ENCODE measurements at places on chromosomes 12 and 14.

GRCh38 chr12:100371146-100371545 is 14.3 kb downstream of the SLC17A8 start:
- DNase-seq, result no peak

DNA sequence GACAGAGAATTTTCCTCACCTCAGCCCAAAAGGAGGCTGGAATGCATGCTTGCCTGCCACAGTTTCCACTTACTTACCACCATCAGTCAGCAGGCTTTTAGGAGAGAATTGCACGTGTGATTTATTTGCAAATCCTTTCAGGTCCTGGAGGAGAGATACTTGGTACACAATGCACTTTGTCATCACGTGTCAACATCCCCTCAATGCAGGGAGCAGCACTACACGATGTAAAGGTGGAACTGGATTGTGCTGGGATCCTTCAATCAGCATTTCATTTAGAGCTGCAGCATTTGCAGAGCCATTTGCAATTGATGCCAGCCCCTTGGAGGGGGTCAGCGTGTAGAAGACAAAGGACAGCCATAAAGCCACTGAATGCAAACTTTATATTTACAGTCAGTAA is 218.1 kb downstream of the GLT1D1 start:
- no peak for DNase-seq

- no peak for DNase-seq
Measured at GRCh38 chr12:17975239-17975638, 114.8 kb downstream of the RERGL start.

DNA sequence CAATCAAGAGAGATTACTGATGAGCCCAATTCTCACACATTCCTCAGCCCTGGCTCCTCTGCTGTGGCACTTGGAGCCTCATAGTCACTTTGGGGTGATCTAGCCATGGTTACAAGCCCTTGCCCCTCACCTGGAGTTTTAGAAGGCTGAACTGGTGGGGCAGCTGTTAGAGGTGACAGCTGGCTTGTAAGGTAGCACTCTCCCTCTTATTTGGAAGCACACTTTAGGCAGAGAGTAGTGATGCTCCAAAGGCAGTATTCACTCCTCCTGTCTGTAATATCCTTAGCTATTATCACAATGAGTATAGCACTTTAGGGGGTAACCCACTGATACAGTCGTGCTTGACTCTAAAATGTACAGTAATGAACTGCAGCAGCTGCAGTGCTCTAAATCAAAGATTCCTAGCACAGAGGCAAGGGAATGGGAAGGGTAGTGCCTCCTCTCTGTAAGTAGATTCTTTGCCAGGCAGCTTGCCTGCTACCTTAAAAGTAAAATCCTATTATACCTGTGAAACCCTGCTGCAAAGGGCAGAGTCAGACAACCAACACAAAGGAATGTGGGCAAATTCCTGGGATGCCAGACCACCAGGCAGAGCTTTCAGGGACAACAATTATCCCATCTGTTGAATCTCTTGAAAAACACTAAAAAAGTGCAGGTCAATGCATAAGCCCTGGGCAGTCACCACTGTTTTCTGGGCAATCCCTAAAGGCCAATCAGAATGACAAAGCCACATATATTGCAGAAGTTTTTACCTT is 336.3 kb downstream of the NOVA1 start:
- no peak for DNase-seq

DNA sequence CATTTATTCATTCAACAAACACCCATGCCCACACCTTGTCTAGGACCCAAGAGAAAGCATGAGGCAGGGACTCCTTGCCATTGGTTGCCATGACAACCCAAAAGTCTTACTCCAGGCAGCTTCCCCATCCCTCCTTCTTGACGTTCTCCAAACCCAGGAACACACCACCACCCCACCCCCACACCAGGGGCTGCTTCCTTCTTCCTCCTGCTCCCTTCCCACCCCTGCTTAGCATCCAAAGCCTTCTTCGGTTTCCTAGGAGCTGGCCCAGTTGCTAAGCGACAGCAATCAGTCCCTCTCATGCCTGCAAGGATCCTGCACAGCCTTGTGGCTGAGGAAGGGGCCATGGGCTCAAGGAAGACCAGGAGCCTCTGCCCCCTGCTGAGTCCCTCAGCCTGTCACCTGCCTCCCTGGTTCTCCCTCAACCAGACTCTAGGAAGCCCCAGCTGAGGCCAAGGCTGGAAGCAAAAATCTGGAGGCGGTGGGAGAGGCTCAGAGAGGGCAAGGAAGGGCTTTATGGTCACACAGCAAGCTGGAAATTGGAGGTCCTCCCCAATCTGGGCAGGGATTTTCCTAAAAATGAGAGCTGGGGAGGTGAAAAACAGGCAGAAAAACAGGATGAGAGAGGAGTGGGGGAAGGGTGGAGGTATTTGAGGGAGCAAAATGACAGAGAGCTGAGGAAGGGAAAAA is 15.4 kb downstream of the RASAL1 start:
- no peak for DNase-seq

DNA sequence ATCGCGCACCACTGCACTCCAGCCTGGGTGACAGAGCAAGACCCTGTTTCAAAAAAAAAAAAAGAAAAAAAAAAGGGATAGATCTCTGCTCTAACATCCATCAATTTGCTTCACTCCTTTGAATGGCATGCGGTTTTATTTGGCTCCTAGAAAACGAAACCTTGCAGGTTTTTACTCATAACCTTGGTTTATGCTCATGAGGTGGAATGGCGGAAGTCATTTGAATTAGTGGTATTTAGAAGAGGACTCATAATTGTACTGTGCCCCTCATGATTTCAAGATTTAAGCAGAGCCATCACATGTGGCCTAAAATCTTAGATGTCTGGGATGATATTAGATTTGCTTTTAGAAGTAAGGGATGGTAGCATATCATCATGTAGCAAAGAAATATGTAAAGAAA is 29.4 kb downstream of the RBMS2 start:
- no peak for DNase-seq

DNA sequence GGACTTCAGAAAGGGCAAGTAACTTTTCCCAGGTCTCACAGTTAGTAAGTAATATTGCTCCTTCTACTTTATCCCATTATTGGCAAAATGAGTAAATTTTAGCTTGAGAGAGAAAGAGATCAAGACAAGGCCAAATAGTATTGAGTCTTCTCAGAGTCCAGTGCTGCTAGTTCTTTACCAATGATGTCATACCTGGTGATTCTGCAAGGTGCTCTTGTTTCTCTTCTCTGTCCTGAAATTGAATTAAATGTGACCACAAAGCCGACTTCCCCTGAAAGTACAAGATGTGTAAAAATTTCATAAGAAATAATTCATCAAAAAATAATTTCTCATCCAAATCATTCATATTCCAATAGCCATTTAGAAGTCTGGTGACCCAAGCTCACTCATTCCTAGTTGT is 97.5 kb upstream of the SINHCAF start:
- DNase-seq, result no peak

DNA sequence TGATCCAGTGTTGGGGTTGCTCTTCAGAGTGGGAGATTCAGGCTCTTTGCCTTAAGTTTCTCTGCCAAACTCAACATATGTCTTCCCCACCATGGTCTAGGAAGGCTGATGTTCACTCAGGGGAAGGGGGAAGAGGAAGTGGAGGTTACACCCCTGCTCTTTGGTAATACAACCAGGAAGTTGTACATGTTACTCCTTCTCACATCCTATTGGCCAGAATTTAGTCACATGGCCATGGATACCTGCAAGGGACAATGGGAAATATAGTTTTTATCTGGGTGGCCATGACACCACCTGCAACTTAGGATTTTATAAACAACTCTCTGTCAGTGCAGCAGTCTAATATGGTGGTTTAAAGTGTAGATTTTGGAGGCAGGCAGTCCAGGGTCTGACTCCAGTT is 150.9 kb downstream of the TBX5 start:
- DNase-seq, result no peak

GRCh38 chr12:107581619-107582015 is 104.0 kb upstream of the PWP1 start:
- DNase-seq, result no peak

DNA sequence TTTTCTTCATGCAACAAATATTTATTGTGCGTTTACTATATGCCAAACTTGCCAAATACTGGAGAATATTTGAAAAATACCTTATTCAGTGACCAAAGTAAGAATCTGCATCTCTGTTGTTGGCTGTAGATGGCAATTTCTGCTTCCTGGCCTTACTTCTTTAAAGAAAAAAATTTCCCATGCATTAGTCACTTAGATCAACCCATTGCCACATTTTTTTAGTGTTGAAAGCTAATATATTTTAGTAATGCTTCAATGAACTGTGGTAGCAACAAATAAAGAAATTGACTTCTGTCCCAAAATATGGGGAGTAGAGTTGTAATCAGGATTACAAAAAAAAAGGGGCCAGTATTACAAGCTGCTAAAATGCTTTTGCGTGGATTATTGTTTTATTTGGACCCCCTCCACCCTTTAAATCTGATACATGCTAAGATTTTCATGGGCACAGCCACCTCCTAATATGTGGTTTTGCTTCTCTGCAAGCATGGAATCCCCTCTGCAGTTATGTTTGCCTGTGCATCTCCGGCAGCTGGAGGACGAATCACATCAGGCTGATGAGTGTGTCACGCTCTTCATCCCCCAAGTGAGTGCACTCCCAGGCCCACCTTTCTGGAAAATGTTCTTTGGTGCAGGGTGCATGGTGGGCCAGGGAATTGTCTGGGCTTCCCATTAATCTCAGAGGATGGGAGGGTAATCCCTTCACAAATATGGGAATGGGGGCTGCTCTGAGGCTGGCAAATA is 38.1 kb upstream of the PTCSC3 start:
- DNase-seq, result no peak

GRCh38 chr12:58801986-58802385 is 118.3 kb downstream of the LRIG3 start:
- DNase-seq, result no peak

GRCh38 chr12:71686658-71687025 is 760 bp downstream of the TMEM19 start:
- no peak for DNase-seq

GRCh38 chr14:97703006-97703760 is 906.0 kb downstream of the VRK1 start:
- DNase-seq, result no peak

- DNase-seq, result no peak
Measured at GRCh38 chr14:72876005-72876709, 17.7 kb downstream of the DPF3 start.

DNA sequence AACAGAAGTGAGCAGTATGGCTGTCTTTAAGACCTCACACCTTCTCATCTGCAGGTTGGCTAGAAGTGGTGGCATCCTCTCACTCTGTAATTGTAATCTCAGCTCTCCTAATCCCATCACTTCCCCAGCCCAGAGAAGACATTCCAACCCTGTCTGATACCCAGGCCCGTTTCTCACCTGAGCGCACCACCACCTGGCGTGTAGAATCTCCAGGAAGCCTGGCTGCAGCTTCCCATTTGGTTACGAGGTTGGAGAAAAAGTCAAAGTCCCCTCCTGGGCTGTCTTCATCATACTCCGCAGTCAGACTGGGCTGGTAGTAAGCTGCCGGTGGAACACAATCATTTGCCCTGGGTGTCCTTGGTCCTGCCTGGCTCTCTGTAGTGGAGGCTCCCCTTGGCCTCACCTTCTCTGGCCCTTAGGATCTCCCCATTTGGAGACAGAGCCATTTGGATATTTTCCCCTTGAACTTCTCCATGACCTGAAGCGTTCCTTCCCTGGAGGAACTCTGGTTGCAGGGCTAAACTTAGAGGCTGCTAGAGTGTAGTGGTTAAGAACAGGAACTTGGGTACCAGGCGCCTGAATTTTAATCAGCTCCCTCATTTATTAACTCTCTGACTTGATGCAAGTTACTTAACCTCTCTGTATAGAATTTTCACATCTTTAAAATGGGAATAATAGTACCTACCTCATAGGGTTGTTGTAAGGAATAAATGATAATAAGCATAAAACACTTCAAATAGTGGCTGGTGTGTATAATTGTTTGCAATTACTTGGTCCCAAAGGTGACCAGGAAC is 1.8 kb downstream of the SDR39U1 start:
- no peak for DNase-seq

DNA sequence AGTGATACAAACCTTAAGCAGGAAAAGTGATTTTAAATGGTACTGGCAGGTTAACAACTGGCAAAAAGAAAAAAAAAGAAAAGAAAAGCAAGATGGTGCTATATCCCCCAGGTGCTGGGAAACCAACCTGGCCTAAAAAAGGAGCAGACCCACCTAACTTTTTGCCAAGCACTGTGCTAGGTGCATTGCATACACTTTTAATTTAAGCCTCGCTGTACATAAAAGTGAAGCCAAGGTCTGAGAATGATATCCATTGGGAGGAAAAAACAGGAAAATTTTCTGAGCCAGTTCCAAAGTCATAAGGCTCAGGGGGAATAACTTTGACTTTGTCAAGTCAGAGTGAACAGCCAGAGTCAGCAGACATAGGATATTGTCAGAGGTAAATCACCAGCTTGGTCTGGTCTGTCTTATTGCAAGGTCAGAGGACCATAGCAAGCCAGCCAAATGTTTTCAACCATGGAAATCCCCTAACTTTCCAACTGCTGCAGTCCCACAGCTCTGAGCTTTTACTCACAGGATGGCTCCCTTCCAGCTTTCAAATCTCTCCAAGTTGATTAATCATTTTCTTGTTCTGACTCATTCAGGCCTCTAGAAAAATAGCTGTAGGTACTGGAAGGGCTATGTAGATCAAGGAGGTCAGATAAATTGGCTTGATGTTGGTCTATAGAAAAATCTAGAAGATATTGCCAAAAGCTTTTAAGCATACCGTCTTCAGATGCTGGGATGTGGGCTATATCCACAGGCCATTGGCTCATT is 412.9 kb downstream of the RAD51B start:
- DNase-seq, result peak; percentile 100

DNA sequence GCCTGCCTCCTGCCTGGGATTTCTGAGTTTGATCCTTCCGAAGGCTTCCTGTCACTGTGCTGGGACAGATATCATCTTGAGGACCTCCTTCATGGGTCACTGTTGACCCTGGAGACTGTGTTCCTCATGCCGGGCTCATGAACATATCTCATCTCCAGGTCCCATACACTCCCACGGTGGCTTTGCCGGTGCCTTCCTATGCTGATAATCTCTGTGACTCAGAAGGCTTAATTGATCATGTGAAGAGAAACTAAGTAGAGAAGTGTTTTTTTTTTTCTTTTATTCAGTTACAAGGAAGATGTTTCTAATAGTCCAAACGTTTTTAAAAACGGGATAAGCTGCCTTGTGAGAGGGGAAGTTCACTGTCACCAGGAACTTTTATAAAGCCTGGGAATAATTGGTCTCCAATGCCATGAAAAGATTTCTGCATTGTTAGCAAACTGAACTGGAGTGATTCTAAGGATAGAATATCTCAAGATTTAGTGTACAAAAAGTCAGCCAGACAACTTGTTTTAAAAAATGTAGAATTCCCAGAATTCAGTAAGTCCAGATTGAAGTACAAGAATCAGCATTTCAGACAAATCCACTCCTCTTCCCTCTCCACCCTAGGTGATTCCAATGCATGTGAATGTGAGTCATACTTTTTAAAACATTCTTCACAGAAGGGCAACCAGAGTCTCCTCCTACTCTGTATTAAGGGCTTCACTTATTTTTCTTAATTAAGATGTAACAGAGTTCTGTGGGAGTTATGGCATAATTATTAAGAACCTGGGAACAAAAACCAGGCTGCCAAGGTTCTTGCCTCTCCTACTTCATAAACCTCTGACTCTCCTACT is 139.8 kb upstream of the LGR5 start:
- no peak for DNase-seq
